Smooth muscle cell of the pulmonary artery (primary cell): ENCODE measurements at places on chromosomes 11 and 22. TPM values are rescaled to one million over a fixed set of nuclear protein-coding genes. Genes with fewer than 3 reads are reported as not detected.

Gene UBE2L6
- total RNA-seq: 46.3 and 60.1 TPM in 2 replicates

Gene ALX4
- 0.13 TPM in 1 of 2 replicates, not detected in the other for total RNA-seq

Gene SNX19
- total RNA-seq: 85.3 and 108 TPM in 2 replicates

Gene CALCA
- not detected in 2 replicates for total RNA-seq

Gene BARX2
- not detected in 2 replicates for total RNA-seq

Gene OR52E8
- total RNA-seq: 0.13 TPM in 1 of 2 replicates, not detected in the other

Gene CBLIF
- total RNA-seq: not detected in 2 replicates

Gene NEFH
- 0.20 and 0.53 TPM in 2 replicates for total RNA-seq

Gene PLA2G3
- total RNA-seq: not detected in 2 replicates

Gene SEC14L2
- 12.7 and 15.9 TPM in 2 replicates for total RNA-seq

Gene MAP6
- total RNA-seq: 2.4 and 2.8 TPM in 2 replicates

Gene GGTLC3
- total RNA-seq: not detected in 2 replicates

Gene WBP2NL
- 0.52 and 0.73 TPM in 2 replicates for total RNA-seq

Gene TSPAN32
- total RNA-seq: 0.46 TPM in 1 of 2 replicates, not detected in the other

Gene OR6A2
- total RNA-seq: 0.13 and 0.26 TPM in 2 replicates

Gene H19
- 11.4 and 65.2 TPM in 2 replicates for total RNA-seq

Gene PTPRJ
- 12.9 and 19.5 TPM in 2 replicates for total RNA-seq

Gene NCR3LG1
- 3.5 and 8.4 TPM in 2 replicates for total RNA-seq

Gene GRM5
- total RNA-seq: under 0.01 and 0.10 TPM in 2 replicates
